ENCODE measurements at places on chromosomes 5 and 9.

- no peak for DNase-seq
Observed at GRCh38 chr9:107108342-107109130, 174.5 kb upstream of the RAD23B start.

DNA sequence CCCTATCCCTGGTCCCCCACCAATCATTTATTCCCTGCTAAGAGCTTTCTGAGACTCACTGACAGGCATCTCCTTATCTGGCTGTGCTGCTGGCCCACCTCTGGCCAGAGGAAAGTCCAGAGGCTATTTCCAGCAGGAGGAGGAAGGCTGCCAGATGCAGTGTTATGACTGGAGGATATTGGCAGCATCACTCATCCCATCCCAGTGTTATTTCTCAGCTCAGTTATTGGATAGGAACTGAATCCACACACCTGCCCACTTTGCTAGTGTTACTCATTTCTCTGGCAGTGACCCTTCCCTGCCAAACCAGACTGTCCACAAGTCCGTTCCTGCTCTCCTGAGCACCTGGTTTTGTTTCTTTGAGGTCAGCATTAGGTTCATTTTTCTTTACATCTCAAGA is 228.2 kb downstream of the GRIA1 start:
- no peak for DNase-seq

DNA sequence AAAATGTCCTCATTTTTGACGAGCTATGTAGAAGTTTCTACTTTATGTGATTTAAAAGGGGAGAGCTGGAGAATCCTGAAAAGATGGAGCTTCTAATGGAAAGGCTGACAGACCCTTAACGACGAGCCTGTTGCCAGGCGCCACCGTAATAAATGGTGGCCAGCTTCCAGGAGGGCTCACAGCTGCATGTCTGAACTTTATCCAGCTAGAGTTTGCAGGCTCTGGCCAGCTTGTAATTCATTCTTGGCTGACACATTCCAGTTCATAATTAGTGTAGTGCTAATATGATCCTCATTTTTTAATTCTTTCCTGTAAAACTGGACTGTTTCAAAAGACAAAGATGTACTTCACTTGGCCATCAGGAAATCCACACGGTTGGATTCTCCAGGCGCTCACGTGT is 246.7 kb downstream of the GAS1 start:
- no peak for DNase-seq

DNA sequence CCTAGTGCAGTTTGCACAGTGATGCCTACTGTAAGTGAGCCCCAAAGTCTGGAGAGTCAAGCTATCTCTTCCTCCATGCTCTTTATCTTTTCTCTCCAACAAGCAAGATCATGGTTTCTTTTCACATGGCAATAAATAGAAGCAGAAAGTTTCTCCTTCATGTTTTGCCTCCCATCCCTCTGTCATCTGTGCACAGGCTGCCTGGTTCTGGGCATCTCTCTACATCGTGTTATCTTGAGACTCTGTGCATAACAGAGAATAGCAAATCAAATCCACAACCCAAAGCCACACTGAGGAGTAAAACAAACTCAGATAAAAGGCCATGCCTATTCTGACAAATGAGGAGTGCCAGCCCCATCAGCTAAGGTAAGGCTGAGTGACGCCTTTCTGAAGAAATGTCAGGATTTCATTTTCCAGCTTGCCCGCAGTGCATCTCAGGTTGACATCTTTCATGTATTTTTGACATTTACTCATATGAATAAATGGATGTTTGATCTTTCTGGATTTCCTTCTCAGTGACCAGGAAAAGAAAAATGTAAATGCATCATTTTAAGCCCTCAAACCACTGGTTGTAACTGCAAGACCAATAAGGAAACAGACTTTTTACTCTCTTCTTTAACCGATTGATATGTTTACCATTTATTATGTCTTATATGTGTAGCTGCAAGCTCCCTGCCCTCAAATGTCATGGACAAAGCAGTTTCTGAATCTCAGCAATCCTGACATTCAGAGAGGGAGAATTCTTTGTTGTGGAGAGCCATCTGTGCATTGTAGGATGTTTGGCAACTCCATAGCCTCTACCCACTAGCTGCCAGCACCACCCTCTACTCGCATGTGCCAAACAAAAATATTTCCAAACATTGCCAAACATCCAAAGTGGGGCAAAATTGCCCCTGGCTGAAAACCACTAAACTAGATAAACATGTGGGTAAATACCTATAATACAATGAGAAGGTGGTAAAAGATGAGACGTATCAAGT is 49.2 kb upstream of the ACO1 start:
- no peak for DNase-seq

DNA sequence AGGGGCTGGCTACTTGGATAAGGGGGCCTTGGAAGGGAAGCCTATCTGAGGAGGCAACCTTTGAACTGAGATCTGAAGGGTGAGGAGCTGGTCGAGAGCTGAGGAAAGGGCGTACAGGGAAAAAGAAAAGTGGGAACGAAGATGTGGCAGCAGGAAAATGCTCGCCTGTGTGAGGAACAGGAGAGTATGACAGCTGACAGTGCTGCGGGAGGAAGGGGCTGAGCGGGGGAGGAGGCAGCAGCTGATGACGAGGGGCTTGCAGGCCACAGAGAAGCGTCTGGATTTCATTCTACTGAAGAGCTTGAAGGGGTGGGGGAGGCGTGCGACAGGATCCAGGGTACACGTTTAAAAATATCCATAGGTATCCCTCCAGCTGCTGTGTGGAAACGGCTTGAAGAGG is 28.9 kb downstream of the SH3PXD2B start:
- no peak for DNase-seq

DNA sequence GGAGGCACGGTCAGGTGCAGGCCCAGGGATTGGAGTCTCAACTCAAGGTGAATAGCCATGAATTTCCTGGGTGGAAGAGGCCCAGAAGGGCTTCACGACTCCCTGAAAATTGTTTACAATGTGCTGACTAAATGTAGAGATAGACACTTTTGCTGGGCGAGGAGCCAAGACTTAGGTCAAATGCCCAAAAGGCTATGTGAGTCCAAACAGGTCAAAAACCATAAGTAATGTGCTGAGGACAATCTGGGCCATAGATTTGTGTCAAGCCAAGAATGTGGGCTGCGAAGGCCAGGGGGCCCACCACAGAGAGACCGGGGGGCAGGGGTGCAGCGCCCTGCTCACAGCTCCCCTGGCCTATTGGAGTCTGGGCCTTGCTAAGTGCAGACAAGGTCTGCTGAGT is 197.8 kb downstream of the HSPA4 start:
- DNase-seq: no peak

- DNase-seq: no peak
Observed at GRCh38 chr5:20353499-20353898, 365.5 kb upstream of the CDH18 start.

DNA sequence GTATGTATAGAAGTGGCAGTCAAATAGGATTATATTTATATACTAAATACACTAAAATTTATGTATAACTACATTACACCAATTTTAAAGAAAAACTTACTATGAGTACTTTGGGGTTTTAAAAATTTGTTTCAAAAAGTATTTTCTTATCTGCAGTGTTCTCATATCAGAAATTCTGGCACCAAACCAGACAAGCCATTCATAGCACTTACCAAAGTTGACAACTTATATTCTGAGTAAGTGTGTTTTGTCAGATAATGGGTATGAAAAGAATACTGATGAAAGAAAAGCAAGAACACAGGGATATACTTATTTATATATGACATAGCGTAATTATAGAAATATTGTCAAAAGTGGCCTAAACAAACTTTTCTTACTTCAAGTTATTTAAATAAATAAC is 67.5 kb downstream of the SPEF2 start:
- DNase-seq: no peak

DNA sequence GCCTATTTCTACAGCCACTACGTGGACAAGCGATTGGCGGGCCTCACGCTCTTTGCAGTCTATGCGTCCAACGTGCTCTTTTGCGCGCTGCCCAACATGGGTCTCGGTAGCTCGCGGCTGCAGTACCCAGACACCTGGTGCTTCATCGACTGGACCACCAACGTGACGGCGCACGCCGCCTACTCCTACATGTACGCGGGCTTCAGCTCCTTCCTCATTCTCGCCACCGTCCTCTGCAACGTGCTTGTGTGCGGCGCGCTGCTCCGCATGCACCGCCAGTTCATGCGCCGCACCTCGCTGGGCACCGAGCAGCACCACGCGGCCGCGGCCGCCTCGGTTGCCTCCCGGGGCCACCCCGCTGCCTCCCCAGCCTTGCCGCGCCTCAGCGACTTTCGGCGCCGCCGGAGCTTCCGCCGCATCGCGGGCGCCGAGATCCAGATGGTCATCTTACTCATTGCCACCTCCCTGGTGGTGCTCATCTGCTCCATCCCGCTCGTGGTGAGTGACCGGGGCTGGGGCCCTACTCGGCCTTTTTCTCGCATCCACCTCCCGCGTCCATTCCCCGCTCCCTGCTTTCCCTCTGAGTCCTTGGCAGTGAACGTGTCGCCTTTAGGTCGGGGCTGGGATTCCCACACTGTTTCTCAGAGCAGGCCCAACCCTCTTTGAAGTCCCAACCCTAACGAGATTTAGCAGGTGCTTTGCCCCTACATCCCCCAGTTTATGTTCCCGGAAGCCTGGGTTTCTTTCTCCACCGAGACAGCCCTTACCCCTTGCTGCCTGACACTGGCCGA is 1.8 kb downstream of the PTGER4 start:
- DNase-seq: no peak

DNA sequence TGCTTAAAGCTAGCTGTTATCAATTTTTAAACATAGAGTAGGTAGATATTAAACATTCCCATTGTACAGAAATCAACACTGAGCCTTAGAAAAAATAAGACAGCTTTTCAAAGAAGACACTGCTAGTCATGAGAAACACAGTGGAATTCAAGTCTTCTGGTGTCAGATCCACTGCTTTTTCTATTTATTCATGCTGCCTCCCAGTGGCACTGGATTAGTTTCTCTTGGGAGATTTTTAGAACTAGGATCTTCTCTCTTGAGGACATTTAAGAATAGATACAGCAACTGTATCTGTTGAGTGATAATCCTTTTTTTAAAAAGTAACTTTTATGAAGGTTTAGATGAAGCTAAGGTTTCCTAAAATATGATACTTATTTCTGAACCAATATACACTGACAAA is 1635.4 kb upstream of the C9orf72 start:
- DNase-seq: no peak

DNA sequence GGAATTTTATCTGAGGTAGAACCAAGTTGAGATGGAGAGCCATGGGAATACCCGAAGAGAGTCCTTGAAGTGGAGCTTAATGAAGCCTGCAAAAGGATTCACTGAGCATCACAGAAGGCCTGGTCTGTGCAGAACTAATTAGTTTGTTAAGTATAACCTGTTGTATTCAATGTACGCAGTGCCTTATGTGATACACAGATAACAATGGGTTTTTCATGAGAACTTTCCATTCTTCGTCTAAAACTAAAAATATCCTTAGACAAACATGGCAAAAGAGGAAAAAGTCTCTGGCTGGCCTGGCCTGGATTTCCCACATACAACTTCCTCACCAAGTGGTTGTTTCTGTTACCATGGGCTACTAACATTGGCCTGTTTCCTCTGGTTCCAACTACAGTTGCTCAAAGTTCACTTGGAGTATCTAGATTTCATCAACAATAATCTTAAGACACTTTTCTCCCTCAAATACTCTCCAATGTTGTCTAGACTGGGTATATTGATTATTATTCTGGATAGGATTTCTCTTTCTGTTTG is 237.6 kb upstream of the ZNF462 start:
- DNase-seq: no peak

- DNase-seq: no peak
Observed at GRCh38 chr5:178104492-178104891, 8.8 kb upstream of the N4BP3 start.

GRCh38 chr5:73393611-73394489 is 54.7 kb downstream of the FOXD1 start:
- no peak for DNase-seq

GRCh38 chr9:94780516-94780950 is 54.0 kb downstream of the AOPEP start:
- DNase-seq: no peak

DNA sequence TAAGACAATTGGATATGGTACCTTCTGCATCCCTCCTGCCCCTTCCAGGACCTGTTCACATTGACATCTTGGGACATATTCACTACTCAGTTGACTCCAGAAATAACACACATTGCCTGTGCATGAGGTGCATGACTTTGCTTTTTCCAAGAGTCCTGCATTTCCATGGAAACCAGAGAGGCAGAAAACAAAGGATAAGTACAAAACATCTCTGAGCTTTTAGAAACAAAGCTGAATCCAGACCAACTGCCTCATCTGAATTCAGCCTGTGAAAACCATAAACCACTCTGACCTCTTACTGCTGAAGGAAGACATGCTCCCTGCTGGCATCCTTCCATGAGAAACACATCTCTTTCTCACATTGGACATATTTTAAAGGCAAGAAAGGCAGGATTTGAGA is 695.1 kb downstream of the TAF11L14 start:
- no peak for DNase-seq

DNA sequence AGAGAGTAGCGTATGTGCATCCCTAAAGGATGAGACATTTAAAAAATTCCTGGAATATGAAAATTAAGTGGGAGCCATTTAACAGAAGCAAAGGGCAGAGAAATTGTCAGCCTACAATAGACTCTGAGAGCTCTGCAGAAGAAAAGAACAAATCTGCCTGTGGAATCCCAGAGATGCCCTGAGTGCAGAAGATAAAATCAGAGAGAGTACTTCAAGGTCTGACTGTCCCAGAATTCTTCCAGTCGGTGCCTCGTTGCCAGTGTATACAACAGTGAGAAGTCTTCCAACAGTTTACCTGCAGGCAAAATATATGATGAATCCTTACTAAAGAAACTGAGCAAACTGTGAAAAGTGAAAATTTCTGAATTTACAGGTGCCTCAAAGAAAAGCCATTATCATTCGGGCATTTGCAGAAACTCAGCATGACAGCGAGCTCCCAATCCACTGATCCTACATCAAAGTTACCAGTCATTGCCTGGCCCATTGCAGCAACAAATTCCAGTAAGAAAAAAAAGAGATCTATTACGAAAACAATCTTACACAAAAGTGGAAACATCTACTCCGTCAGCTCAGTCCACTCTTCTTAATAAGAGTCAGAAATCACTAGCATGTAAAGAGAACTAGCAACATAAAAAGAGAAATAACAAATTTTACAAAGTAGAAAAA is 92.8 kb upstream of the VCAN start:
- no peak for DNase-seq

GRCh38 chr9:7164440-7165330 is 406.9 kb downstream of the KDM4C start:
- no peak for DNase-seq
